IPS DF 19.7 (cell line): ENCODE measurements at places on chromosomes 7 and 10.

GRCh38 chr7:144474800-144475615 lies 71.5 kb upstream of the NOBOX start:
- no peak for DNase-seq

GRCh38 chr7:75737856-75738603 lies 711 bp downstream of the HIP1 start:
- no peak for DNase-seq

GRCh38 chr7:131655447-131655846 lies 99.0 kb upstream of the PODXL start:
- DNase-seq = no peak

- DNase-seq = no peak
These were observed 167.8 kb upstream of the CXCL12 start for GRCh38 chr10:44552726-44553125.

DNA sequence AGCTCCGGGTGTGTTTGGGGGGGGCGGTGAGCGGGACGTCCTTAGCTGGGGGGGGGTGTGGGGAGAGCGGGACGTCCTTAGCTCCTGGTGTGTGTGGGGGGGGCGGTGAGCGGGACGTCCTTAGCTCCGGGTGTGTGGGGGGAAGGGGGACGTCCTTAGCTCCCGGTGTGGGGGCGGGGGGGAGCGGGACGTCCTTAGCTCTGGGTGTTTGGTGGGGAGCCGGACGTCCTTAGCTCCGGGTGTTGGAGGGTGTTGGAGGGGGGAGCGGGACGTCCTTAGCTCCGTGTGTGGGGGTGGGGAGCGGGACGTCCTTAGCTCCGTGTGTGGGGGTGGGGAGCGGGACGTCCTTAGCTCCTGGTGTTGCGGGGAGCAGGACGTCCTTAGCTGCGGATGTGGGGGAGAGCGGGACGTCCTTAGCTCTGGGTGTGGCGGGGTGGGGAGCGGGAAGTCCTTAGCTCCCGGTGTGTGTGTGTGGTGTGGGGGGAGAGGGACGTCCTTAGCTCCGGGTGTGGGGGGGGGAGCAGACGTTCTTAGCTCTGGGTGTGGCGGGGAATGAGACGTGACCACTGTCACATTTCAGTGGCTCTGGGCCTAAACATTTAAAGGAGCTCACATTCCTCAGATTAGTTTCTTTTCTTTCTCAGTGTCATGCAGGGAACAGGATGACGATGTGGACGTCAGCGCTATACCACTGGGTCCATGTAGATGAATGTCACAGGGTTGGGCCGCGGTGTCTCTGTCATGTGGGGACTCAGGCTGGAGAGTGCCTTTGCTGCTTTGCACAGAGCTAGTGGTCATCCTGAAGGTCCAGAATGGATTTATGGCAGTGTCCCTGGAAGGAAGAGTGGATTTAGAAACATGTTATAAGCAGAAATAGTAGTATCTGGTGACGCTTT lies 7.5 kb downstream of the DYNC2I1 start:
- no peak for DNase-seq
